ENCODE measurements at places on chromosomes 13 and 19.

DNA sequence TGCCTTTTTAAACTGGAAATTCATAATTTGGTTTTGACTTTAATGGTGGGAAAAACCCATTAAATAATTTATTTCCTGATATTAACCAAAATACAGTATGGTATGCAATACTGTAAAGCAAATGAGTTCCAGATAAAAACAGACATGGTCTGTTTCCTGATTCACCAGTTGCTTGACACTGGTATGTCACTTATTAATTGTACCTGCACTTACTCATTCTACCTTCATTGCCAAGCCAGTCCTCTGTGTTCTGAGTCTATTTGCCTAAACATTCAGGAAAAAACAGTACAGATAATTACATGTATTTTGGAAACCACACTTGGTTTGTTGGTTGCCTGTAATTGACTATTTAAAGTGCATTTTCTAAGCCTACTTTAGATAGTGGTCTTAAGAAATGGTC, 159.3 kb downstream of the TNFRSF19 start:
- DNase-seq, result no peak

- DNase-seq, result no peak
Measured at GRCh38 chr19:42816894-42817293, 51.4 kb upstream of the PSG8 start.

DNA sequence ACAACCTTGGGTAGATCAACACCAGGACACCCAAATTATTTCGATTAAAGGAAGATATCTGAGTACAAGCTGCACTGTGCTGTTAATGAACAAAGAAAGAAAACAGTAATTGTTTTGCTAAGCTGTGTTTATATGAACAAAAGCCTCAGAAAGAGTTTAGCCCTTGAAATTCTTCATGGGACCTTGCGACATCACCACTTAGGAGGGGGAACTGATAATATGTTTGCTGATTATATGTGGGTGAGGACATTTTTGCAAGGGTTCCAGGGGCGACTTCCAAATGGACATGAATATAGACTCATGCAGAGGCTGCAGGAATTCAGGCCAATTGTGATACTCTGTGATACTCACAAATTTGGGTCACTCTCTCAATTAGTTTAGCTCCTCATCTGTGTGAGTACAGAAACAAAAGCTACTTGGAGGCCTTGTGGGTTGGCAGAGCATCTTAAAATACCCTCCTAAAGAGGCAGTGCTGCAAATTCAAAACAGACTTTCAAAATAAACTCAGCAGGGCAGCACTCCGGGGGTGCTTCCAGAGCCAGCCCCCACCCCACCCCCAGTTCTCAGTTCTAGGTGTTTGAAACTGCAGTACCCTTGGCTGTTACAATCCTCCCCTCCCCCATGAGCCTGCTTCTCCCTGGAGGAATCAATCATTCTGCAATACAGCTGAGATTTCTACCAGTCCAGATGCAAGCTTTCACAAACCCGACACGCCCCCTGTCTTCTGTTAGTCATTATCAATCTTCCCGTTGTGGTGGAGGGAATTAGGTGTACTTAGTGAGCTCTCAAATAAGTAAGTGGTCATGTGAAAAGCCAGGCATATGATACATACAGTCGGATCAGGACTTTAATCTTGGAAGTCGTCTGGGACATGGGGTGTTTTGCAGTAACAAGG, 97.0 kb upstream of the MBNL2 start:
- DNase-seq, result peak; percentile 58

DNA sequence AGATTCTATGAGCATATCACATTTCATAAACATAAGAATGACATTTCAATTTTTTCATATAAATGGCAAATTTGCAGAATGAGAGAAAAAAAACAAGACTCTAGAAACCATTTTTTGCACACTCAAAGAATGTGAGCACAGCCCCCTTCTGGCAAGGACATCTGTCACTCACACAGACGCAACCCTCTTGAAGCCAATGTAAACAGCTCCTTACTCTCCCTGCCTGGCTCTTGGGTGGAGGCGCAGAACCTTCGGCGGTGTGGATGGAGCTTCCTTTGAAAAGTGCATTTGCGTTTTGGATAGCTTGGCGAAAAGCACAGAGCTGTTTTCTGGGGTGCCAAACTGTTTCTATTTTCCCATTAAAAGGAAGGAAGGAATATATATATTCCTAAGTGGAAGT, 367.6 kb upstream of the TSHZ3 start:
- DNase-seq, result no peak

GRCh38 chr13:21458451-21458812, 671 bp downstream of the ZDHHC20 start:
- peak; percentile 28 for DNase-seq

- DNase-seq, result no peak
Measured at GRCh38 chr19:44889830-44890365, 1.2 kb upstream of the TOMM40 start.

DNA sequence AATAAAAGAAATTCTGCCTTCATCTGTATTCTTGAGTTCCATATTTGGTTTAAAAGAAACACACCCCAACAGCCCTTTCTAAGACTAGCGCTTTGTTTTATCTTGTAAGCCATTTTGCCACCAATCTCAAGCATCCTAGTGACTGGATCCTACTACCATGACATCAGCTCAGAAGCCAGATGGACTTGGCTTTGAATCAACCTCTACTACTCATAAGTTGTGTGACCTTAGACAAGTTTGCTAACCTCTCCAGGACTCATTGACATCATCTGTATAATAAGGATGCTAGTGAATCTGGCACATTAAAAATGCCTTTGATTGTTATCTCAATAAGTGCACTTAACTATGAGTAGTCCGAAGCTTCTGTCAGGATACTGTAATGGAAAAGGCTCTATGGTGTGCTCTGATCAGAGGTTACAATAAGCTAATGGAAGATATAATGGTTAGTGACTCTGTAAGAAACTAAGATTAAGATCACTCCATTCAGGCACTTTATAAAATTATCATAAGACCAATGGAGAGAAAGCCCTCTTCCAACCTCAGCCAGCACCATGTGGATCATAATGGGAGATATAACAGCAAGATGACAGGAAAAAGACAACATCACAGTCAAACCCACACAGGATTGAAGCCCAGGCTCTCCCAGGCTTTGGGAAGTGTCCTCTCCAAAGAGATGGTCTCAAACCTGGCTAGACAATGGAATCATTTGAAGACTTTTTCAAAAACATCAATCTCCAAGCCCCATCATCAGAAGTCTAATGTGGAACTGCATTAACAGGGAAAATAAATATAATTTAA, 180.6 kb upstream of the MIR17HG start:
- DNase-seq, result no peak

GRCh38 chr19:3575260-3575741, 2.6 kb downstream of the HMG20B start:
- peak; percentile 38 for DNase-seq

DNA sequence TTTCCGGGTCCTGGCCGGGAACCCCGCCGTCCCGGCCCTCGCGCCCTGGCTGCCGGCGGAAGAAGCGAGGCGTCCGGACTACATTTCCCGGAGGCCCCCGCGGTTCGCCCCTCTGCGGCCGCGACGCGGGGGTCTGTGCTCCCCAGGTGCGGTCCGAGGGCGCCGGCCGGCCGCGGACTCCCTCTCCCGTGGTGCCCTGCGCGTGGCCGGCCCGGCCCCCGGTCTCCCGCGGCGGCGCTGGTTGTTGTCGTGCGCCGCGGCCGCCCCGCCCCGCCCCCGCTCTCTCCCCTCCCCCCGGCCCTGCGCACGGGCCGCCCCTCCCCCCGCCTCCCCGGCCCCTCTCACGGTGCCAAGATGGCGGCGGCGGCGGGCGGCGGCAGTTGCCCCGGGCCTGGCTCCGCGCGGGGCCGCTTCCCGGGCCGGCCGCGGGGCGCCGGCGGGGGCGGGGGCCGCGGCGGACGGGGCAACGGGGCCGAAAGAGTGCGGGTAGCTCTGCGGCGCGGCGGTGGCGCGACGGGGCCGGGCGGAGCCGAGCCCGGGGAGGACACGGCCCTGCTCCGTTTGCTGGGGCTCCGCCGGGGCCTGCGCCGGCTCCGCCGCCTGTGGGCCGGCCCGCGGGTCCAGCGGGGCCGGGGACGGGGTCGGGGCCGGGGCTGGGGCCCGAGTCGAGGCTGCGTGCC, at the start of gene KMT2B:
Gene KMT2B (plus strand): TSS at position 339 of the 680 bp plus-strand sequence. CDS start 16 bp downstream, at position 355.
- no peak for DNase-seq

DNA sequence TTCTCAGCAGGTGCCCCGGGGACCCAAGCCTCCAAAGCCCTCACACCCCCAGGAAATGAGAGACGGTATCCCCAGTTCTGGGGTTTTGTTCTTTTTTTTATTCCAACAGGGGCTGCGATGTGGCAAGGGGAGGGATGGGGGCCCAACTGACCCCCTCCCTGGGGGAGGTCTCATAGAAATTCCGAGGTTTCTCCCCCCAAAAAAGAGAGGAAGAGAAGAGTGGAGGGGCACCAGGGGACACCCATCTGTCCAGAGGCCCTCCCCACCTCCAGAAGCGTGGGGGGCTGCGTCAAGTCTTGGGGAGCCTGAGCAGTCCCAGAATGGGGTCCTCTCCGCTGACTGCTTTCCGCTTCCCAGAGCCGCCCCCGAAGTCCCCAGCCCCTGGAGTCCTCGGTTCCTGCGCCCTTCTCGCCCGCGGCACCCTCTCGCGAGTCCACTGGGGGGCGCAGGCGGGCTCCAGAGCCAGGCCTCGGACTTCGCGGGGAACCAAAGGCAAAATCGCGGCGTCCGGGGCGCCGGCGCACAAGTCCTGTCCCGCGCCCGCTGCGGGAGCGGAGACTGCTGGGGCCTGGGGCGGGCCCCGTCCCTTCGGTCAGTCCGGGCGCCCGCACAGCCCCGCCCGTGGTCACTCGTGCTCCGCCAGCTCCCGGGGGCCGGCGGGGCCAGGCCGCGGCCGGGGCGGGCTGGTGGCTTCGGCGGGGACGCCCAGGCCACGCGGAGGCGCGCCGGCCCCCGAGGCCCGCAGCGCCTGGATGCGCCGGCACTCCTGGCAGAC, 4.4 kb upstream of the ATP1A3 start:
- DNase-seq, result no peak

DNA sequence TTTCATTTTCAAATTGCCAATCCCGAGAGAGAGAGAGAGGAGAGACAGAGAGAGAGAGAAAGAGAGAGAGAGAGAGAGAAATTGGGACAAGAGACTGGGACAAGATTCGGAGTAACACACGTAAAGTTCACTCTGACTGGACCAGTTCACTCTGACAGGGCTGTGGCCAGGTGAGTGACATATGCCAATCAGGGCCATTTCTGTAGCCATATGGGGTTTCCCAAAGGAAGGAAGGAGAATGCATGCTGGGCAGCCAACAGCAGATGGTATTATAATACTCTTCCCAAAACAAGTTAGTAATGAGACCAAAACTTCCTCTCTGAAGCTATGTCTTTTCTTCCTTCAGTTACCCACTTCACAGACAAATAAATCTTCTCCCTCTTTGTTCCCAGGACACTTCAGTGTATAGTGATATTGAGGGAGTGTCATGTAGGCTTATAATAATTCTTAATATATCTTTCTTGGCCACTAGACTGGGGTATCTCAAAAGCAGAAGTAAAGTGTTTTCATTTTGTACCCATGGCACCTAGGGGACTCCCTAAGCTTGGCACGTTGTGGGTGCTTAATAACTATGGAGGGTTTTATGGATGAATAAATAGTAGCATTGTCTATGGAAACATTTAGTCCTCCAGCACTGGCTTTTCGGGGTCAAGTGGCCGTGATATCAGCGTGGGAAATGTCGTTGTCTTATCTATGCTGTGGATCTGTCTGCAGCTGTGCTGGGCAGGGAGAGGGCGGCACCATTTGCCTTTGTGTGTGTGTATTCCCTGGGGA, 51.6 kb downstream of the SERP2 start:
- no peak for DNase-seq

DNA sequence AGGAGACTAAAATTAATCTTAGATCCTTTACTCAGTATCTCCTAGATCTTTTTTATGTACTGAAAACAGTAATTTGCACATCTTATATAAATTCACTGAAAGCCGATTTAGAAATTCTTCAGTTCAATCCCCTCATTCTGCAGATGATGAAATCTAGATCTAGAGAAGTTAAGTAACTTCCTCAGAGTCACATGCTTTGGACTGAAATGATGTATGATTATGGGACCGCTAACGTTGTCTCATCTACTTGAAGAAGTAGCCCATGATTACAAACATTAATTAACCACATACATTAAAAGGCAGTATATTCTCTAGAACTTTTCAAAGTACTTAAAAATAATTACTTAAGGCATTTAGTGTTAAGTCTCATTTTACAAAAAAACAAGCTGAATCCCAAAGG, 37.8 kb downstream of the ELF1 start:
- DNase-seq, result no peak

- no peak for DNase-seq
Measured at GRCh38 chr13:57568865-57569264, 62.7 kb upstream of the PCDH17 start.

DNA sequence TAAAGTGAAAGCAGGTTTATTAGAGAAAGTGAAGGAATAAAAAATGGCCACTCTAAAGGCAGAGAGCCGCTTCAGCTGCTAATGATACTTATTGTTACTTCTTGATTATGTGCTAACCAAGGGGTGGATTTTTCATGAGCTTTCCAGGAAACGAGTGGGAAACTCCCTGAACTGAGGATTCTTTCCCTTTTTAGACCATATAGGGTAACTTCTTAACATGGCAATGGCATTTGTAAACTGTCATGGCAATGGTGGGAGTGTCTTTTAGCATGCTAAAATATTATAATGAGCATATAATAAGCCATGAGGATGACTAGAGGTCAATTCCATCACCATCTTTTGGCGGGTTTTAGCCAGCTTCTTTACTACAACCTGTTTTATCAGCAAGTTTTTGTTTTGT, 890.0 kb downstream of the UQCRFS1 start:
- DNase-seq, result no peak
